ENCODE measurements at places on chromosomes 7 and 10.
A peak's percentile ranks its signal among the peaks of the same experiment; 100 is the strongest.

DNA sequence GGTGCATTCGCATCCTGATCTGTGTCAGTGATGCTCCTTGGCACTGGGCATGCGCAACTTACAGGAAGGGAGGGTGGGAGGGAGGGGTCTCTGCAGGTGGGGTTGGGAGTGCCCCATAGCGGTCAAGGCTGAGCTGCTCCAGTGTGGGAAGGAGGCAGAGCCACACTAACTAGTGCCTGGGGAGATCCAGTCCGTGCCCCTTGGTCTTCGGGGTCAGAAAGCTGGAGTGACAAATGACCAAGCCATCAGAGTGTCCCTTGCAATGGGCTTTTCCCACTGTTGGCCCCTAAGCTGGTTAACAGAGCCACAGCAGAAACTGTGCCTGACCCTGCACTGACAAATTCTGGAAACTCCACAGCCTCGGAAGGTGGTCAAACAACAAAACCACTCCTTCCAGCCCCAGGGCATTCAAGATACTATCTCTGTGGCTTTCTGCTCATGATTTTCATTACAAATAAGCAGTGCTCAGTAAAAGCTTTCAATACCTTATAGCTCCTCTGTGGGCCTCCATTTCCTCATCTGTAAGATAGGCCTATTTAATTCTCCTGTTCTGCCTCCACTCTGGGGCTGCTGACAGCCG lies 138.1 kb upstream of the UNC5B start:
- peak; percentile 52 for DNase-seq

DNA sequence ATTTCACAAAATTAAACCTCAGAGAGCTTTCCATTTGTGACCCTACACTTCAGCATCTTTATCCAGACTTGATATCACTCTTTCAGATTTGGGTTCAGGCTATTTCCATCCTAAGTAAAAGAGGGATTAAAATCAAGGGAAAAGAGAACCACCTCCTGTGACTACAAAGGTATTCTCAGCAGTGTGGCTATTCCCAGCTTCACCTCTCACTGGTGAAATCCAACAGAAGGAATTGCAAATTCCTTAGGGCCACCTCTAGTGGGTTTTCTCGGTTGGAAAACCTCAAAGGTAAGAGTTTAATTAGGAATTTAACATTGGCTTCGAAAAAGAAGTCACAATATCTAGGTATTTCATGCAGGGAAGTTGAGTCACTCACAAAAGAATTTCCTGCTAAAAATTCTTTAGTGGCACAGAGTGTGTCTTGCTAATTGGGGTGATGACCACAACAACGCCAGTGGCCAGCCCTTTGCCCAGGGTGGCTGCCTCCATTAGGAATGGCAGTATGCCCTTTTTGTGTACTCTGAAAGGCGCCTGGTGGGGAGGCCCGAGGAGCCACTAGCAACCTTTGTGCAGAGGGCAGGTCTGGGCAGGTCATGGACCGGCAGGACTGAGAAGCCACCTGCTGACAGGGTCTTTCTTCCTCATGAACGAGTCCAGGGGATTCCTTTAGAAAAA lies 52.2 kb downstream of the SEM1 start:
- DNase-seq, result no peak

DNA sequence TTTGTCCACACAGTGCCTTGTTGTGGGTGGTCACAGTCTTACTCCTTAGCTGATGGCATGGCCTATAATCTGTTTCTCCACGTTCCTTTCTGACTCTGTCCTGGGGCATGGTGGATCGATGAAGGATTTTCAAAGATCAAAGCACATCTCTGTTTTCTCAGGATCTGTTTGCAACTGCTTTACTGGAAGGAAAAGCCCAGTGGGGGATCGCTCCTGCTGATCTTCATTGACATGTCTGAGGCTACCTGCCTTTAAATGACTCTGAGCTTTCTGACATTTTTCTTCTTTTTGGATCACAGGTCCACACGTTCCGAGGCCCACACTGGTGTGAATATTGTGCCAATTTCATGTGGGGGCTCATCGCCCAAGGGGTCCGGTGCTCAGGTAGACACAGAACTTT lies 68.0 kb upstream of the PRR15 start:
- no peak for DNase-seq

- peak; percentile 71 for DNase-seq
Observed at GRCh38 chr10:79019441-79020014, 49.2 kb upstream of the ZMIZ1 start.

- DNase-seq, result no peak
Observed at GRCh38 chr7:54080971-54081370, 461.2 kb upstream of the VSTM2A start.

GRCh38 chr10:133224756-133225372 lies 5.2 kb upstream of the UTF1 start:
- no peak for DNase-seq

DNA sequence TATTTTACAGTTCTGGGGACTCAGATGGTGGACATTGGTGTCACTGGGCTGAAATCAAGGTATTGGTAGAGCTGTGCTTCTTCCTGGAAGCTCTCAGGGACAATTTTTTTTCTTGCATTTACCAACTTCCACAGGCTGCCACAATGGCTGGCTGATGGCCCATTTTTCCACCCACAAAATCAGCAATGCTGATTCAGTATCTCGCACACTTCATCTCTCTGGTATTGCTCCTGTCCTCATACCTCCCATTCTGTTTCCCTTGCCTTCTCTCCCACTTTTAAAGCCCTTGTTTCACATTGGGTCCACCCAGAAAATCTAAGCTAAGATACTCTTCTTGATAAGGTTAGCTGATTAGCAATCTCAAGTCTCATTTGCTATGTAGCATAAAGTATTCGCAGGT lies 530.9 kb upstream of the POM121L12 start:
- DNase-seq, result peak; percentile 56

GRCh38 chr7:128108641-128109423 lies 77.6 kb upstream of the LRRC4 start:
- DNase-seq, result no peak

DNA sequence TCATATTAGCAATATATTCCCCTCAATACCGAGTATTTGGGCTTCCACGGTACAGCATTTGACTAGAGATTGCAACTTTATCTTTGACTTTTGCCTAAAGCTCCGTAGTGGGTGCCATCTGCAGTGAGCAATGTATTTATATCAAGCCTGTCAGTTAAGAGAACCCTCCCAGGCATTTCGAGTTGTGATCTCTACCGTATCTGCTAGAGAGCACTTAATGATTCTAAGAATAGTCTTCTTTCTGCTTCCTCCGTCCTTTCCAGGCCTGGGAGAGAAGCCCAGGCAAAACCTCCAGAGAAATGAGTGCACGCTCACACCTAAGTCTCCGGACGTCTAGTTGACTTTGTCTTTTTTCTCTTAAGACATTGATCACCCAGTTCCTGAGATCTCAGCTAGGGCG lies 210.6 kb downstream of the KLF6 start:
- no peak for DNase-seq

DNA sequence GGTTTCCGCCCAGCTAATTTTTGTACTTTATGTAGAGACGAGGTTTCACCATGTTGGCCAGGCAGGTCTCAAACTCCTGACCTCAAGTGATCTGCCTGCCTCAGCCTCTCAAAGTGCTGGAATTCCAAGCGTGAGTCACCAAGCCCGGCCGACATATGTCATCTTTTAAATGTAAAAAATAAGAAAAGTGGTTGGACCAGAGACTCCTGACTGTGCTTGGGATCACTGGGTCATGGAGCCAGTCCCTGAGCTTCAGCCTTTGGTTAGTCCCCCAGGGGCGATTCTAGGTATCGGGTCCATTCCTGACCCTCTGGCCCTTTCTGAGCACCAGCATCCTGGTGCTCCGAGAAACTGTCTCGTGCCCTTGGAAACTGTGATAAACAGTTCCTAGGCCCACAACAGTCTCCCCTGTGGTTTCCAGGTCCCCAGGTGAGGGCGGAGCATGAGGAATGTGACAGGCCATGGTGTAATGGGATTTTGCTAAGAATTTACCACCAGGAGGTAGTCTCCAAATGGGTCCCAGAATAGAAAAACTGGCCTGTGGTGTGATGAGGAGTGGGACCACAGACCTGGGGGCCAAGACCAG lies 32.8 kb downstream of the UBTD1 start:
- peak; percentile 43 for DNase-seq

DNA sequence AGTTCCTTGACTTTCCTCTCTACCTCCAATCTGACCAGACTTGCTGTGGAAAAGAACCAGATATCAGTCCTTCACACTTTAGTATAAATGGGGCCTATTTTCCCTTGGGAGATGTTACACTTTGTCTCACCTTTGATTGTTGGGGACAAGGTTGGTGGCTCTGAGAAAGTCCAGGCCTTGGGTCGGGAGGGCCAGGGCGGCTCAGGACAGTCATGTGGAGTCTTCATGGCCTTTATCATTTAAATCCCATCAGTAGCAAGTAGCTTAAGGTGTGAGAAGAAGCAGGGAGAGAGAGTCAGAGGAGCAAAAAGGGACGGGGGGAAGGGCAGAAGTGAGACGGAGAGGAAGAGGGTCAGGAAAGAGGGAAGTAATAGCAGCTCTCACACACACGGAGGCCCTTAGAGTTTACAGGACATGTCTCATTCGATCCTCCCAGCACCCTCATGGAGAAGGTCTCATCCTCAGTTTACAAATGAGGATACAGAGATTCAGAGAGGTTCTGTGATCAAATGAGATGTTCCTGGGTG lies 40.5 kb downstream of the TBATA start:
- no peak for DNase-seq

Measured in epithelial cell of esophagus (primary cell).